ENCODE measurements at places on chromosomes 4 and X.

DNA sequence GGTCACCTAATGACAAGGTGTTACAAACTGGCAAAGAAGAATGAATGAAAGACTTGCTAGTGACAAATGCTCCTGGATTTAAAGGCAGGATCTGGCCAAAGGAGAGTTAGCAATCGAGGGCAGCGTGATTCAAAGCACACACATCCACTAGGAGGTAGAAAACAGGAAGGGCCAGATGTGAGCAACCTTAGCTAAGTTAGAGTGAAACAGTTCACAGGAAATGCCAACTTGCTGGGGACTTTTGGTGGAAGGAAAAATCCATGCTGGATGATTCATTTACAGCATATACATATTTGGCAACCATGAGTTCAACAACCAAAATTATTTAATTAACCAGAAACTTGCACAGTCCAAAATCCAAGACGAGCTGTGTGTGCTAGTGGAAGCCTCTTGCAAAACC is 276.9 kb downstream of the PTTG2 start:
- no peak for DNase-seq

- no peak for DNase-seq
Observed at GRCh38 chrX:1153940-1154339, 58.5 kb downstream of the CRLF2 start.

DNA sequence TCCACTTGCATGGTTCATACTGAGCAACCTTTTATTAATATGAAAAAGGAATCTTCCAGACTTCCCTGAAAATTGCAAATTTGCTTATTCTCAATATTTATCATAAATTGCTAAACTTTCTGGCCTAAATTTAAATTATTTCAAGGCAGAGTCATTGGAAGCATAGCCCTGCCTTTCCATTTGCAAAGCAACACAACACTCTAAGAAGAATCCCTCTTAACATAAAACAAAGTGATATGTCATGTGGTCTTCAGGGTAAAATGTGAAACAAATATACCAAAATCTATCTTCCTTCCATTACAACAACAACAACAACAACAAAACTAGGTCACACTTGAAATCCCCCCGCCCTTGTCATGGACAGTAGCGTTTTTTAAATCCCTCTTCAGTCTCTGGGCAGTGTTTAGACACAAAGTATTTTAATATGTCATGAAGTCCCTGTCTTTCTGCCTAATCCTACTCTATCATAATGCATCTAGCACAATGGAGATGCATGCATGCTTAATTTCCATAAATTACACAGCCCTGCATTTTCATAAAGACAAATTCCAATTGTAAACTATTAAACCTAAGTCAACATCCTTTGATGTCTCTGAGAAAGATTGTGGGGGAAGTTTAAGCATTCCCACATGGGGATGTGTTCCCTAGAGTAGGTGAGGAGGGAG is 668.9 kb upstream of the LCORL start:
- no peak for DNase-seq

DNA sequence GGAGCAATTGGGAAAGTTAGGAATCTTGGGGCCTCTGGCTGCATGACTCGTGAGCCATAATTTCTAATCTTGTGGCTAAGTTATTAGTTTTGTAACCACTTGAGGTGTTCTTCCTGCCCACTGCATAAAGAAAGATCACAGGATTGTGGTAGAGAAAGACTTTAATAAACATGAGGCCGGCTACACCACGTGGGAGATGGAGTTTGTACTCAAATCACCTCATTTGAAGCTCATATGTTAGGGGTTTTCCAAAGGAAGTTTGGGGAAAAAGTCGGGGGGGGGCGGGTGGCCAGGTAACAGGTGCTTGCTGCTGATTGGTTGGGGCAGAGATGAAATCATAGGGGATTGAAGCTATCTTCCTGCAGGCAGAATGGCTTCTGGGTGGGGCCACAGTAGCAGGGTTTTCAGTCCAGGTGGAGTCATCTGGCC is 287.8 kb downstream of the ZNF674 start:
- no peak for DNase-seq

DNA sequence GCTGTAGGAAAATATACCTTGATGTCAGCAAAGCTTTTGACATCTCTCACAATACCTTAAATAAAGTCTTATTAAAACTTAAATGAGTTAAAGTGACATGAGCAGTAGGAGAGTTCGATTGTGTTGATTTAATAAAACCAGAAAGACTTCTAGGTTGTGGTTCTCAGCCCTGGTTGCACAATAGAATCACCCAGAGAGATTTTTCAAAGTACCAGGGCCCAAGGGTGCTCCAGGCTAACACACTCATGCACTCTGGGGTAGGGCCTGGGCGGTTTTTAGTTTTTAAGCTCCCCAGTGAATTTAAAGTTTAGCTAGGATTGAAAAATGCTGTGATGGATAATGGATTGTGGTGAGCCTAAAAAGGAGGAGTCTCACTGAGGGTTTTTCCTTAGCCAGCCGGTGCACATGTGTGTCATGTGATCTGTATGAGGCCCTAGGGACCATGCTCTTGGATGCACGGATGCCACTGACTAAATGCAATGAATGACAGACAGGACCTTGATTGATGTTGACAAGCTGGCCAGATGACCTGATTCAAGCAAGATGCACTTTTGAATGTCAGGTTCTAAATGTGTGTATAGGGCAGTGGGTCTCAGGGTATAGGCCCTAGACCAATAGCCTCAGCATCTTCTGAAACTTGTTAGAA is 185.0 kb downstream of the PTTG2 start:
- DNase-seq = no peak

DNA sequence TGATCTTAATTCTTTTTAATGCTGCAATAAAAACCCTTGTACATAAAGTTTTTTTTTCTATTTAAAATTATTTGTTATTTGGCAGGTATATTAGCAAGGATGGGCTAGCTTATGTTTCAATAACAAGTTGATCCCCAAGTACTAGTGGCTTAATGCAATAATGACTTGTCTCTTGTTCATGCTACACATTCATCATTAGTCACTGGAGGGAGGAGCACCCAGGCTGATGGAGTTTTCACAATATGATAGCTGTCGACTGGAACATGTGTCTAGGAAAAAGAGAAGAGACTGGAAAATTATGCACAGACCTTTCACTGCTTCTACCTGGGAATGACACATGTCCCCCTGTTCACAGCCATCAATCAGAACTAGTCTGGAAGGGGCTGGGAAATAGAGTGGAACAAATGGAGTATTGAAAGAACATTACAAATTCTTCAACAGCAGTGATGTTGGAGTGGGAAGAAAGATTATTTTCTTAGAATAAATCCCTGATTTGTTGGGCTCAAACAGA is 387.9 kb upstream of the RPS6KA3 start:
- DNase-seq = no peak

DNA sequence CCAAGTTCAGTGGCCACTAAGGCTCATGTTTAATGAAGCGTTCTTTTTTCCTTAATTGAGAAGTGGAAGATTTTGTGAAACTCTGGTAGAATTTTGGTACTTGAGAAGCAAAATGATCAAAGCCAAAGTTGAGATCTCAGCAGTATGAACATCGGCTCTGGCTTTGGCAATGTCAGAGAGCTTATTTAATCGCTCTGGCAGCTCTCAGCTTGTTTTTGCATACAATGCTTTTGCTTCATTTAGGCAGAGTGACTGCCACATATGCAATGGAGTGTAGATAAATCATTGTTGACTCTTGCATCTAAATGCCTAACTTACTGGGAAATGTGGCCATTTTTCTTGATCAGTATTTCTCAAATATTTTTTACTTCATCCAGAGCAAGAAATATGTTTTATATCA is 135.7 kb downstream of the AASDH start:
- DNase-seq = no peak

GRCh38 chr4:177108708-177109107 is 201.0 kb upstream of the NEIL3 start:
- no peak for DNase-seq

DNA sequence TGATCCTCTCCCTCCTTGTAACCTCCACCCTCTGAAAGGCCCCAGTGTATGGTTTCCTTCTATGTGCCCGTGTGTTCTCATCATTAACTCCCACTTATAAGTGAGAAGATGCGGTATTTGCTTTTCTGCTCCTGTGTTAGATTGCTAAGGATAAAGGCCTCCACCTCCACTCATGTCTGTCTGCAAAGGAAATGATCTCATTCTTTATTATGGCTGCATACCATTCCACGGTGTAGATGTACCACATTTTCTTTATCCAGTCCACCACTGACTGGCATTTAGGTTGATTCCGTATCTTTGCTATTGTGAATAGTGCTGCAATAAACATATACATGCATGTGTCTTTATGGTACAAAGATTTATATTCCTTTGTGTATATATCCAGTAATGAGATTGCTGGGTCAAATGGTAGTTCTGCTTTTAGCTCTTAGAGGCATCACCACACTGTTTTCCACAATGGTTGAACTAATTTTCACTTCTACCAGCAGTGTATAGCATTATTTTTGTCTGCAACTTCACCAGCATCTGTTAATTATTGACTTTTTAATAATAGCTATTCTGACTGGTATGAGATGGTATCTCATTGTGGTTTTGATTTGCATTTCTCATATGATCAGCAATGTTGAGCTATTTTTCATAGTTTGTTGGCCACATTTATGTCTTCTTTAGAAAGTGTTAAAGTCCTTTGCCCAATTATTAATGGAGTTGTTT is 1030.9 kb downstream of the FSTL5 start:
- no peak for DNase-seq

GRCh38 chrX:11470250-11470974 is 177.2 kb downstream of the AMELX start:
- no peak for DNase-seq

GRCh38 chr4:119232286-119232685 is 19.8 kb downstream of the USP53 start:
- DNase-seq = no peak

- DNase-seq = no peak
Observed at GRCh38 chr4:107243141-107243781, 207.1 kb upstream of the DKK2 start.

GRCh38 chrX:100083211-100083610 is 326.9 kb downstream of the PCDH19 start:
- DNase-seq = no peak

DNA sequence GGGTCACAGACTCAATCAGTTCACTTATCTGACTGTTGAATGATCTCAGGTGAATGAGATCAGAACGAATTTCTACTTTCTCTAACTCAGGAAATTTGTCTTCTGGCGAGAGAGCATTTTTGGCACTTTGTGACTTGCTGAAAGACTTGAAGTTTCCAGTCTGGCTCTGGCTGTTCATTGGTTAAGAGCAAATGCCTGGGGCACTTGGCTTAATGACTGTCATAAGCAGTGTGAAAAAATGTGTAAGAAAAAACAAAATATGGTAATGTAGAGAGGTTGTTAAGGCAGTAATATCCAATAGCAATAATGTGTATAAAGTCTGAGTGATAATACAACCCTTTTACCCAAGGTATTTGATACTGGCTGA is 71.3 kb upstream of the PGRMC2 start:
- DNase-seq = no peak

- DNase-seq = no peak
Observed at GRCh38 chr4:112813790-112814189, 176.8 kb downstream of the LARP7 start.

GRCh38 chr4:169269916-169270809 is 593 bp downstream of the SH3RF1 start:
- peak; percentile 29 for DNase-seq

GRCh38 chr4:176313596-176314336 is 6.0 kb upstream of the SPCS3 start:
- DNase-seq = no peak

GRCh38 chr4:128688033-128688721 is 121.3 kb upstream of the JADE1 start:
- no peak for DNase-seq
